ENCODE measurements at places on chromosomes 16 and 17.

GRCh38 chr17:40509626-40510327 is 8.4 kb upstream of the TNS4 start:
- DNase-seq, result no peak

- no peak for DNase-seq
Measured at GRCh38 chr17:80647746-80648145, 103.1 kb downstream of the RPTOR start.

DNA sequence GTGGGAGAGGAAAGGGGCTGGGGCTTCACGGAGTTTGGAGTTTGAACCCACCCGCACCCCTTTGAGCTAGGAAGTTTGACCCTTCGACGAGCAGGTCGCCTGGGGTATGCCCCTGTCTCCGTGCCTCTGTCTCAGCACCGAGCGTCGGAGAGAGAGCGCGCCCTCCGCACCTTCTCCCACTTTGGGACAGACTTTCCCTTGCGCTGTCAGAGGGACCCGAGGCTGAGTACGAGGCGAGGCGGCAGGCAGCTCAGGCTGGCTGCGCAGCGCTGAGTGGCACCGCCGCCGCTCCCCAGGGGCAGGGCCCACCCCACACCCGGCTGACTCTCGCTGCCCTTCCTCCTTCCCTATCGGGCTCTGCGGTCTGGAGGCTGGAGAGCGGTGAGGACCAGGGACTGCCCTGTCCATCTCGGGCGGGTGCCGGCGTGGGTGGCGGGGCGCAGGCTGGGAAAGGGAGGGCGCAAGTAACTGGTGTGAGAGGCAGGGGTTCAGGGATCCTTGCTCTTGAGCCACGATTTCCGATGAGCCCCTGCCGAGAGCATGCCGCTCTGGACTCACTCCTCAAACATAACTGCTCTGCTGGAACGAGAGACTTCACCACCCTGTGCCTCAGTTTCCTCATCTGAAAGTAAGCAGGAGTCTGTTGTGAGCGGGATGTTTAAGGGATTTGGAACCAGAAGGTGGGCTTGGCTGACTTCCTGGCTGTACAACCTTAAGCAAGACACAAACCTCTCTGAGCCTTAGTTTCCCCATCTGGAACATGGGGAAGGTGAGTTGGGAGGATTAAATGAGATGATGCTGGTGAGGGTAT is 981 bp downstream of the BEAN1 start:
- DNase-seq, result no peak

- DNase-seq, result no peak
Measured at GRCh38 chr16:51670527-51670926, 519.5 kb upstream of the SALL1 start.

GRCh38 chr16:67644038-67644437 is 906 bp upstream of the CARMIL2 start:
- DNase-seq, result no peak

GRCh38 chr16:46817961-46818360 is 13.0 kb downstream of the C16orf87 start:
- DNase-seq, result no peak

- no peak for DNase-seq
Measured at GRCh38 chr17:30244853-30245385, 9.4 kb upstream of the SLC6A4 start.

DNA sequence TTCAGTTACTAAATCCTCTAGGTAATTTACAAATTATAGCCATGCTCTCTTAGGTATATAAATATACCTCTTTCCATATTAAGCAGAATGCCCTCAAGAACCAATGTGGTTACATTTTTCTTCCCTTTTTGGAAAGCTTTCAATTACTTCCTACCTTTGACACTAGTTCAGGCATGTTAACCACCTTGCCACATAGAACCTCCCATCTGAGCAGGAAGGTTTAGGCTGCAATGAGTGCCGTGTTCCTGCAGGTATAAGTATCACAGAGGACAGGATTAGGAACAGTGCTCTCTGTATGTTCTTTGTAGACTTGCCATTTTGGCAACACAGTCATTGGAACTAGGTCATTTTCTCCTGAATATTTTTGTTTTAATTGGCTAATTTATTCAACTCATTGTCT is 20.1 kb downstream of the KRT25 start:
- no peak for DNase-seq

DNA sequence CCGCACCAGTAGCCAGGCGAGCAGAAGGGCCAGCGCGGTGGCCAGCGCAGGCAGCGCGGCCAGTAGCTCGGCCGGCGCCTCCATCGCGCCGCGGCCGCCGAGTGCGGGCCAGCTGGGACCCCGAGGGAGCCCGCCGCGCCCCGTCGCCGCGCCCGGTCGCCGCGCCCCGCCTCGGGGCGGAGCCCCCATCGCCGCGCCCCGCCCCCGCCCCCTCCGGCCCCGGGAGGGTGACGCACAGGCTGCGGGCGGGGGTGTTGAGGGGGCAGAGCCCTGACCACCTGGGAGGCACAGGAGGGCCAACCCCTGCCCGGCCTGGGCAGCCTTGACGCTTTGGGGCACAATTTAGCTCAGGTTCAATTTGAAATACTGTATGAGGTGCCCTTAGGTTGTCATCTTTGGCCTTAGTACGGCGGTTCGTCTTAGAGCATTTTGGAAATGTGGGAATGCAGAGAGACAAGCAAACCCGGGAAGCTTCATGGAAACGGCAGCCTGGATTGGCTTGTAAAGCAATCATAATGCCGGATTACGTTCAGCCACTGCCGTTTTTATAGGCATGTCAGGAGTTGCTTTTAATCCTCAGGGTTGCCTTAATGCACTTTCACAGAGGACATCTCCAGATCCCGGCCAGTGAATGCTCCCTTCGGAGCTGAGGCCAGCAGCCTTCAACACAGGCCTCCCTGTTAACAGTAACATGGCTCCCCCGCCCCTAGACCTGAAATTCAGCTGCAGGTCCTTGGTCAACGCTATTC is at the start of gene MXRA7:
Gene MXRA7 (minus strand): TSS at position 103 of the 749 bp plus-strand sequence. CDS start 19 bp downstream, at position 84.
- DNase-seq, result peak; percentile 75

- DNase-seq, result no peak
Measured at GRCh38 chr16:86515413-86515776, 5.1 kb downstream of the FOXF1 start.

DNA sequence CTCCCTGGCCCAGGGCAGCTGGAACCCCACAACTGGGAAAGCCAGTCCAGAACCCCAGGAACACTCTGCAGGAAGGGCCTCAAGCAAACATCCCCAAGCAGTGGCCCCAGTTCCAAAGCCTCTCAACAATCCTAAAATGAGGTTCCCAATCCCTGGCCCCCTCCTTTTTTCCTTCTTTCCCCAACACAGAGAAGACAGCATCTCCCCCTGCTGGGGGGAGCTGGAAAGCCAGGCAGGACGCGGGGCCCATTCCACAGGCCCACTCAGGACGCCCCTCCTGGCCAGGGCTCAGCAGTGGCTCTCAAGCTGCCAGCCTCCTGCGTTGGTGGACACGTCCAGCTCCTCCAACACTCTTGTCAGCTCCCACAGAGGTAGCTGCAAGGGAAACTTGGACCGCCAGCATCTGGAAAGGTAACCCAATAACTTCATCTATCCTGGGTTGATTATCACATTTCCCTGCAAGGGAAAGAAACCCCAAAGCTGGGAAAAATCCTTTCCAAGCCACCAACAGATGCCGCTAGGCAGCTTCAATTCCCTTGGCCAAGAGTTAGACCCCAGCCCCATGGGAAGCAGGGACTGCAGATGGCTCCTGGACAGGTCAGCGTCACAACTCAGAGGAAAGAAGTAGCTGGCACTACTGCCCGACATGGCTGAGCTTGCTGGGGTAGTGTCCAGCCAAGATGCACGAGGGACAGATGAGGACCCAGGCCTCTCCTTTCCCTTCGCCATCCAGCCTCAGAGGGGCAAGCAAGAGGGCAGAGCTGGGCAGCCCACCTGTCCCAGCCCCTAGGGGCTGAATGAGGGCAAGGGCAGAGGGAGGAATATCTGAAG is 7.6 kb downstream of the HDAC5 start:
- peak; percentile 69 for DNase-seq

- DNase-seq, result no peak
Measured at GRCh38 chr17:46758614-46759013, 59.9 kb downstream of the WNT3 start.

- DNase-seq, result no peak
Measured at GRCh38 chr17:10126616-10127501, 71.5 kb downstream of the GAS7 start.

DNA sequence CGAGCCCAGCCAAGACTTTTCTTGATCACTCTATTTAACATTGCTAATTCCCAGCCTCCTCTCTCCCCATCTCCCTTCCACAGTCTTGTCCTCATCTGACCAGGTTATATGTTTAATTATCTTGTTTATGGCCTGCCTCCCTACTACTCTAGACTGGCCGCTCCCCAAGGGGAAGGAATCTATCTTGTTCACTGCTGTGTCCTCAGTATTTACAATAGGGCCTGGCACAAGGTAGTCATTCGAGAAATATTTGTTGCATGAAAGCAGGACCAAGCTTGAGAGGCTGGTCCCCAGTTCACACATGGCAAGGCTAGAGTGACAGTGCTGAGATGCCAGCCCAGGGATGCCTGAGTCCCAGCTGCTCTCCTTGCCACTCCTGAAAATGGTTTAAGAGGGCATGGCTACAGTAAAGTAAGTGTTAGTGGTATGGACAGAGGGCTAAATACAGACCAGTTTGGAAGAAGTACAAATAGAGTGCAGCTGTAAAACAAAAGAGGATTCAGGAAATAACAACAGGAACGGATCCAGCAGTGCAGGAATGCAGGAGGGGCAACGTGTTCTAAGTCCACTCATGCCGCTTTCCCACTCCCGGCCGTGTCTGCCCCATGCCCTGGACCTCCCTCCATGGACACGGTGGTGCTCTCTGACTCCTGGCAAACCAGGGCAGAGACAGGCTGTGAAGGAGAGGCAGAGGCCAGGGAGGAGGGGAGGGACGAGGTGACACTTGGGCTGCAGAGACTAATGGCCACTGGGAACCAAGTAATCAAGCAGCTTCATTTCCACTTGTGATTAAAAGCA is 65.6 kb downstream of the TOM1L2 start:
- no peak for DNase-seq

DNA sequence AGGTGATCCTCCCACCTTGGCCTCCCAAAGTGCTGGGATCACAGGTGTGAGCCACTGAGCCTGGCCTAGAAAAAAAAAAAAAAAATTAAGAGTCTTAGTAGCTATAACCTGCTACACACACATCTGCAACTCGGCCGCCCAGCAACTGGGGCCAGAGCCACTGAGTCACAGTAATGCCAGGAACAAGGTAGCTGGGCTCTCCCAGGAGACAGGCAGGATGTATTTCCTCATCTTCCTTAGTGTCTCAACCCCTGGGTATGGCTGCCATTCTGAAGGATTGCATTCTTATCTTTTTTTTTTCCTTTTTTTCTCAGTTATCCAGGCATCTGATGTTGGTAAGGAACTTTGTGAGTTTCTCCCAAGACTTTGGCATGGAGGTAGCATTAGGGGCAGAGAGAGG is 7.1 kb upstream of the PSMD3 start:
- no peak for DNase-seq

DNA sequence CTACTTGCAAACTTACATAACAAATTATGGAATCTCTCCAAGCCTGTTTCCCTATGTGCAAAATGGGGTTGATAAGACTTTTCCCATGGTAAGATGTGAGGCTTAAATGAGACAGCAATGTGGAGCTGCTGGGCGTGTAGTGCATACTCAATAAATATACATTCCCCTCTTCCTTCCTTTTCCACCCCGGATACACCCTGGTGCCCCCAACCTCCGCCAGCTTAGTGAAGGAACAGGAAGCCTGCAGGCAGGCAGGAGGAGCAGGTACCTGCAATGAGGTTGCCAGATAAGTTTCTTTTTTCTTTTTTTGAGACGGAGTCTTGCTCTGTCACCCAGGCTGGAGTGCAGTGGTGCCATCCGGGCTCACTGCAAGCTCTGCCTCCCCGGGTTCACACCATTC is 14.9 kb downstream of the C17orf50 start:
- no peak for DNase-seq

DNA sequence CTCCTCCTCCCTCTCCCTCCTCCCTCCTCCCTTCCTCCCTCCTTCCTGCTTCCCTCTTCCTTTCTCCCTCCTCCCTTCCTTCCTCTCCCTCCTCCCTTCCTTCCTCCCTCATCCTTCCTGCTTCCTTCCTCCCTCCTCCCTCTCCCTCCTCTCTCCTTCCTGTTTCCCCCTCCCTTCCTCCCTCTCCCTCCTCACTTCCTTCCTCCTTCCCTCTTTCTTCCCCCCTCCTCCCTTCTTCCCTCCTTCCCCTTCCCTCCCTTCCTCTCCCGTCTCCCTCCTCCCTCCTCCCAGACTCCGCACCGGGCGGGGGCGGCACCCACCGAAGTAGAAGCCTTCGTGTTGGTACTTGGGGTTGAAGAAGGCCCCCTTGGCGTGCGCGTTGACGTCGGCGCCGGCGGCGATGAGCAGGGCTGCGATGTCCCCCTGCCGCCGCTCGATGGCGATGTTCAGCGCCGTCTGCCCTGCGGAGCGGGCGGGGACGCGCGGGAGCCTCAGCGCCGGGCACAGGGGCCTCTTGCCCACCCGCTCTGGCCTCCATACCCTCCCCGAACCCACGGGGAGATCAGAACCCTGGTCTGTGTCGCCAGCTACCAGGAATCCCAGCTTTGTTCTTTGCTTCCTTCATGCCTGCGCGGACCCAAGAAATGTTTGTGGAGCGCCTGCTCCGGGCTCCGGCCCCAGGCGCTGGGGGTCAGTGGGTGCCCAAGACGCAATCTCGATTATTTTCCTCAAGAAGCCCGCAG is 22.2 kb downstream of the TRPV3 start:
- DNase-seq, result no peak

- DNase-seq, result no peak
Measured at GRCh38 chr16:24939738-24940137, 75.4 kb downstream of the ARHGAP17 start.

GRCh38 chr16:72903176-72903575 is 144.8 kb downstream of the ZFHX3 start:
- DNase-seq, result no peak

GRCh38 chr17:68511671-68512246 is 471 bp upstream of the PRKAR1A start:
- peak; percentile 73 for DNase-seq

DNA sequence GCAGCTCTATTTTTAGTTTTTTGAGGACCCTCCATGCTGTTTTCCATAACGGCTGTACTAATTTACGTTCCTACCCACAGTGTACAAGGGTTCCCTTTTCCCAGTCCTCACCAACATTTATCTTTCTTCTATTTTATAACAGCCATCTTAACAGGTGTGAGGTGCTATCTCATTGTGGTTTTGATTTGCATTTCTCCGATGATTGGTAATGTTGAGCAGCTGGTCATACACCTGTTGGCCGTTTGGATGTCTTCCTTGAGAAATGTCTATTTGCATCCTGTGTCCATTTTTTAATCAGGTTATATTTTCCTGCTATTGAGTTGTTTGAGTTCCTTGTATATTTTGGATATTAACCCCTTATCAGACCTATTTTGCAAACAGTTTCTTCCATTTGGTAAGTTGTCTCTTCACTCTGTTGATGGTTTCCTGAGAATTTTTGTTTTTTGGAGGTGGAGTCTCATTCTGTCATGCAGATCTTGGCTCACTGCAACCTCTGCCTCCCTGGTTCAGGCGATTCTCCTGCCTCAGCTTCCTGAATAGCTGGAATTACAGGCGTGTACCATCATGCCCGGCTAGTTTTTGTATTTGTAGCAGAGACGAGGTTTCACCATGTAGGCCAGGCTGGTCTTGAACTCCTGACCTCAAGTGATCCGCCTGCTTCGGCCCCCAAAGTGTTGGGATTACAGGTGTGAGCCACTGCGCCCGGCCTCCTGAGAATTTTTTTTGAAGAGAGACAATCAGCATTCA is 279.6 kb downstream of the SNX29 start:
- DNase-seq, result no peak
